ENCODE measurements at places on chromosomes 2 and 18.
A peak's percentile ranks its signal among the peaks of the same experiment; 100 is the strongest.

DNA sequence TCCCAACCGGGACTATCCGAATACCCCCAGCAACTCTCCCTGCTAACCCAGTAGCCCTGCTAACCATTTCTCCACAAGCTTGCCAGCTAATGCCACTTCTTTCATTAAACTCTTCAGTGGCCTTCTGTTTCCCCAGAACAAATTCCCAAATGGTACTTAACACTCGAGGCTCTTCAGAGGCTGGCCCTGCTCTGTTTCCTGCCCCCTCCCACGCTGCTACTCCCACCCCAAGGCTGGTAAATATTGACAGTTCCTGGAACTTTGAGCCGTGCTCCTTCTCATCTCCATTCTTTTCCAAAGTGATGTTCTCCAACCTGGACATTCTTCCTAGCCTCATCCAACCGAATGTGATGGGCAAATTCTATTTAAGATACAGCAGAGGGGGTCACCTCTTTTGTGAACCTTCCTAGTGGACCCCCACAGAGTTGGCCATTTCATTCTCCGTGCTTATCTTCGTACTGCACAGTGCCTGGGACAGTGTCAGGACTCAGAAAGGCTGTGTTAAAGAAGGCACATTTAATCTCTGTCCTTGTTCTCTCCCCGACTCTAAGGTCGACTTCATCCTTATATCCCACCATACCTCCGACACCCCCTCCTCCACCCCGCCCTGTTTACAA is 3.2 kb upstream of the KIDINS220 start:
- DNase-seq, result no peak

DNA sequence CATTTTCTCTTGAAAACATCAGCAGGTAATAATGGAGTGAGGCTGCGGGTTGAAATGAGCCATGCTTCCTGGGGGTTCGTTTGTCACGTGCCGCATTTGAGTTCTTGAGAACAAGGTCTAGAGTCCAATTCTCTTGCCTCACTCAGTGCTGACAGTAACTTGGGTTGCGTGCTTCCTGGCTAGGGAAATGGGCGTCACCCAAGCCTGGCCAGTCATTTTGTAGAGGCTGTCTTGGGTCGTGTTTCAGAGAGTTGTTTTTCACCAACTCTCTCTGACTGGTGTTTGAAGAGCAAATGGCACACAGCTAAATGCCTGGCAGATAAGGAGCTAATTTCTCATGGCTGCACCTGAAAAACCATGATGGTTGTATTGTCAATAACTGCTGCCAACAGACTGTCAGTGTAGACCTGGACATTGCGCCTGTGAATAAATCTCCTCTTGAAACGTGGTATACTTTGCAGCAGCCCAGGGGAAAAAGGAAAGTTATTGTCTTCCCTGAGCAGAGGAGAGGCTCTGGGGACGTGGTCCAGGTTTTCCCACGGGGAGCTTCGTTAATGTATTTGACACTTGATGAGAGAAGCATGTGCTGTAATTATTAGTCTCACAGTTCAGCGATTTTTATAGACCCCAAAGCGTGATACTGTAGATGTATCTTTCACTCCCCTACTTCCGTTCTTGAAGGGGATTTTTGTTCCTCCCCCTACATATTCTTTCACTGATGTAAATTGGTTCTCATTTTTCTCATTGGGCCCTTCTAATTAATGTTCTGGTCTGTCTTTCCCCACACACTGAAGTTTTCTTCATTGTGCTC is 196.0 kb downstream of the FHOD3 start:
- DNase-seq, result no peak

GRCh38 chr2:237972936-237973335 is 6.1 kb downstream of the UBE2F start:
- DNase-seq, result no peak

- DNase-seq, result no peak
Observed at GRCh38 chr18:59035591-59035990, 104.1 kb upstream of the SEC11C start.

DNA sequence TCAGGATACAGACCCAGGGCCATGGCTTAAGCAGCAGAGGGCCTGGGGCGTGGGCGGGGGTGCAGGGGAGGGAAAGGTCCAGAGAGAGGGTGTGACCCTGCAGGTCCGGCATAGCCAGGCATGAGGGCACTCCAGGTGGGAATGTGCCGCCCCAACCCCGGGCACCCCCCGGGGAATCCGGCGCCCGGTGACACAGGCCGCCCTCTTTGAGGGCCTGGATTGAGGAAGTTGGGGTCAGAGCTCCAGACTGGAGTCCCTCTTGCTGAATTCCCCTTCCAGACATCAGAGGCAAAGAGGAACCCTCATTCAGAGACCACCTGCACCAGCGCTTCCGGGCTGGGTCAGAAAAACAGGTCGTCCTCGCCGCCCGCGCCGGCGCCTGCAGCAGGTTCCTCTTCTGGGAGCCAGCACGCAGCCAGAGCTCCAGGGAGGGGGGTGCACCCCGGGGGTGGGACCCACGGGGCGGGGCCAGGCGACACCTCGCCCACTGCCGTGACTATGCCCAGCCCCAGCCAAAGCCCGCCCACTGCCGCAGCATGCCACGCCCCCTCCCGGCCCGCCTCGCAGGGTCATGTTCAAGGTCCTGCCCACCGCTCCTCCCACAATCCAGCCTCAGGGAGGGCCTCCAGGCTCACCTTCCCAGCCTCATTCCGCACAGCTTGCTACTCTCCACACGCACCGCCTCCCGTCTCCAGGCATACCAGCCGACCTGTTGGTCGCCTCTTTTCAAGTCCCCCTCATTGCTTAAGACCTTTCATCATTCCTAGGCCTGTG is 98.3 kb upstream of the ID2 start:
- peak; percentile 17 for DNase-seq

- DNase-seq, result no peak
Observed at GRCh38 chr2:59658906-59659635, 894.4 kb downstream of the BCL11A start.

DNA sequence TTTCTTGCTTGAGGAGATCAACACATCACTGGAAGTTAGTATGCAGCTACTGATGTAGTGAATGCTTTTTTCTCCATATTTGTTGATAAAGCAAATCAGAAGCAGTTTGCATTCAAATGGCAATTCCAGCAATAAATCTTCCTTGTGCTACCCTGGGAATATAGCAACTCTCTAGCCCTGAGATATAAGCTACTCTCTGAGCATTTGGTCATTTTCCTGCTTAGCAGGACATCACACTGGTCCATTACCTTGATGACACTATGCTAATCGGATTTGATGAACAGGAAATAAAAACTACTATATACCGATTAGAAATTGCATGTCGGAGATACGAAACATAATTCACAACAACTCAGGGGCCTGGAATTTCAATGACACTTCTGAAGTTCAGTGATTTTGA is 152.7 kb downstream of the CBLN2 start:
- DNase-seq, result no peak

DNA sequence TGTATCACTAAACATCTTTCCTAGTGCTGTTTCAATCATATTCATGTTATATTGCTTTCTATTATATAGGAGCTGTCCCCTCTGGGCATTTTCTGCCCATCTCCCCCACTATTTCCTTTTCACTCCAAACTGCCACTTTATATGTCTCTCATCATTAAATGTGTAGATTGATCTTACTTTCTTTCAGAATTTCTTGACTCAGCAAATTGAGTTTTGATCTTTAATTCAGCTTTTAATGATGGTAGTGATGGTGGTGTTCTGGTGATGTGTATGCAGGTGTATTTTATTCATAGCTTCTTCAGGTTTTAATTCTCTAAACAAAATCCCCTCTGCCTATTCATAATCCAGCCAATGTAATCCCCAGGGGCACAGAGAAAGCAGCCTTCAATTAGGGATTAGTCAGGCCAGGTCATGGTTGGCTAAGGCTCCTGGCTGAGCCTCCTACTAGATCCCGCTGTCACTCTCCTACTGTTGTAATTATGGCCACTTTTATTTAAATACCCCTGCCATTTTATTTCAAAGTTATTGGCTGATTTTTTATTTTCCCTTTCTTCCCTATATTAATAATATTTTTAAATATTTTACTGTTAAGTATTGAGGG is 325.4 kb downstream of the SPAG16 start:
- no peak for DNase-seq

GRCh38 chr2:240629619-240629967 is 4.3 kb downstream of the GPR35 start:
- DNase-seq, result no peak

DNA sequence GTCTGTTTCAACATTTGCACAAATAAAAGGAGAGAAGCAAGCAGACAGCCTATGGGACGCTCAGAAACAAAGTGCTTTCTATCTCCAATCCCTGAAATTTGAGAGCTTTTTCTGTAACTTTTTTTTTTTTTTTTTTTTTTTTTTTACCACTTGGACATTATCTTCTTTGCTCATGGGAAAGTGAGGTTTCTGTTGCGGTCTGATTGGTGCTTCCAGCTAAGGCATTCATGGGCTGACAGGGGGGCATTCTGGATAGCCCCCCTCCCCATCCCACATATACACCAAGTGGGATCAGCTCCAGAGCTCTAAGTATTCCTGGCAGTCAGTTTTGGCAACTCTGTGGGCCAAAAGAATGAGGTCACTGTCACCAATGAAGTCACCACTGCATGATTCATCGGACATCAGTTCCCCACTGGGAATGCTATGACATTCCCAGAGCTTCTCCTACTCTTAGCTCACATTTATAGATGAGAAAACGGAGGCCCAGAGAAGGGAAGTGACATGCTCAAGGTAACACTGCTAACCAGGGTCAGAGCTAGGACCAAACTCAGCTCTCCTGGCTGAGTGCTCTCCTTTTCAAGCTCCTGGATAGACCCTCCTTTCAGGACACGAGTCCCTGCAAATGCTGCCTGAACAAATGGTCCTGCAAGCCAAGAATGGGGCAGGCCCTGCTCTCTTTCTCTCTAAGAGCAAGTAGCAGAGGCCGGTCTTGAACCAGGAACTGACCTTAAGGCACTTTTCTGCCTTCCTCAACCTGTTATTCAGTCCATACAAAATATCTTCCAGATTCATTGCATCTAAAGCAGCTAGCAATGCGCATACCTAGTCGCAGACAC is 61.3 kb downstream of the TMEM247 start:
- DNase-seq, result peak; percentile 43

- no peak for DNase-seq
Observed at GRCh38 chr18:3358310-3358709, 91.7 kb upstream of the TGIF1 start.

GRCh38 chr2:15782009-15782751 is 158.2 kb upstream of the MYCN start:
- DNase-seq, result no peak

GRCh38 chr2:181959508-181959907 is 26.1 kb upstream of the PPP1R1C start:
- peak; percentile 48 for DNase-seq

- no peak for DNase-seq
Observed at GRCh38 chr18:70219688-70220087, 14.2 kb upstream of the RTTN start.

GRCh38 chr2:174059884-174060244 is 94.7 kb upstream of the SP3 start:
- no peak for DNase-seq

DNA sequence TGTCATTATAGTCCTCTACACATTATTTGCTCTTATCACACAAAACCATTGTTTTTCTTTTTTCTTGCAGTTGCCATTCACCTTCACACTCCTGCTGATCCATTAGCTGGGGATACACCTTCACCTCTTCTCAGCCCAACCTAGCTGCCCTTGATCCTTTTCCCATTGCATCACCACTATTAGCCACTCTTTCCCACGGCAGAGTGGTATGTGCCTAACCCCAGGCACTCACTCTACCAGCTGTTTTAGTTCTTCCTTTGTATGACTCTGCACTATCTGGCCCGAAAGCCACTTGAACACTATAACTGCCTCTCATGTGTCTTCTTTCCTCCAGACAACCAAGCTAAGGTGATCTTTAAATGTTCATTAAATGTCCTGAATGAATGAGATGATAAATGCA is 145.4 kb upstream of the PIK3C3 start:
- no peak for DNase-seq

GRCh38 chr18:58556331-58557007 is 72.4 kb downstream of the ALPK2 start:
- DNase-seq, result no peak

- no peak for DNase-seq
Observed at GRCh38 chr18:46953195-46953594, 35.8 kb downstream of the KATNAL2 start.

DNA sequence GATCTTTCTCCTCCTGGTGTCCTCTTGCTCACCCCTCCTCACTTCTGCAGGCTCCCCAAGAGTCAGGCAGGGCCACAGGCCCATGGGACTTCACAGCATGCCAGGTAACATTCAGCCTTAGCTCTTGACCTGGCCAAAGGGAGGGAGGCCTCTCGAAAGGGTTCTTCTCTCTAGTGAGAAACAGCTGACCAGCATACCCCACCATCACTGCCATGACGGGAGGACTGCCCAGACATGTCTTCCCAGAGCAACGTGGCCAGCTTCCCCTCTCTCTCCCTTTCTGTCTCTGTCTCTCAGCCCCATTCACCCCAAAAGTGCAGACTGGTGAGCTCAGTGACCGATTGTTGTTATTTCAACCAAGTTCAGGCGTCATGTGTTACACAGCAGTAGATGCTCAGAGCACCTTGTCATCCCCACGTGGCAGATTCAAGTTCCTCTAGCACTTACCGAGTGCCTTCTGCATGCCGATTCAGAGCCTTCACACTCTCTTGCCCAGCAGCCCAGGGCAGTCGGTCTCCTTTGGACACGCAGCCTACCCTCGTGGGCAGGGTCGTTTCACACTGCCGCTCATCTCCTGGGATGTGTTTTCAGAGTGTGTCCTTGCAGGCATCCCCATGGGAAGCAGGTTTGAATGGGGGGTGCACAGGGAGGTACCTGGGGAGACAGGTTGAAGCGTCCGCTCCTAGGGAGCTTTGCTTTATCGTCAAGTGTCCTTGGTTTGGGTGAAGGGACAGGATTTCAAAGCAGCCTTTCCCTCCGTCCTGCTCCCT is 259.9 kb downstream of the NDUFA10 start:
- no peak for DNase-seq

GRCh38 chr2:60717691-60718090 is 38.4 kb upstream of the PAPOLG start:
- DNase-seq, result no peak

- DNase-seq, result no peak
Observed at GRCh38 chr2:130763405-130763804, 8.1 kb downstream of the AMER3 start.

DNA sequence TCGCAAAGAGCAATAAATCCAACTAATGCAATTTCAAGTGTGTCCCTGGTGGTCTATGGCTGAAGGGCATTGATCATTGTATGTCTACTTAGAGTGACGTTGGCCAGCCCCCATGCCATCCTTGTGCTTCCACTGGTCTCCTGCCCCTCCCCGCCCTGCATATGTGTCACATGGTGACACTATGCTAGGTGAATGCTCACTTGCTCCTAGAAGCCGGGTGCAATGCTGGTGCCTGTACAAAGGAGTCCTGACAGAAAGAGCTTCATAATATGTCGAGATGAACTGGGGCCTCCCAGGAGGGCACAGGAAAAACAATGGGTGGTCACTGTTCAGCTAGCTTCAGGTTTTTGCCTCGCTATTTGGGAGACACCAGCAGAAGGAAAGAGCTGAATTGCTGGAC is 5.9 kb upstream of the TRABD2A start:
- DNase-seq, result no peak

Data from kidney capillary endothelial cell (primary cell).